ENCODE measurements at places on chromosomes 16 and 17. TPM values are rescaled to one million over a fixed set of nuclear protein-coding genes. Genes with fewer than 3 reads are reported as not detected.

Gene CCL7
- not detected for total RNA-seq

Gene NHERF1
- total RNA-seq, result 52.9 TPM

DNA sequence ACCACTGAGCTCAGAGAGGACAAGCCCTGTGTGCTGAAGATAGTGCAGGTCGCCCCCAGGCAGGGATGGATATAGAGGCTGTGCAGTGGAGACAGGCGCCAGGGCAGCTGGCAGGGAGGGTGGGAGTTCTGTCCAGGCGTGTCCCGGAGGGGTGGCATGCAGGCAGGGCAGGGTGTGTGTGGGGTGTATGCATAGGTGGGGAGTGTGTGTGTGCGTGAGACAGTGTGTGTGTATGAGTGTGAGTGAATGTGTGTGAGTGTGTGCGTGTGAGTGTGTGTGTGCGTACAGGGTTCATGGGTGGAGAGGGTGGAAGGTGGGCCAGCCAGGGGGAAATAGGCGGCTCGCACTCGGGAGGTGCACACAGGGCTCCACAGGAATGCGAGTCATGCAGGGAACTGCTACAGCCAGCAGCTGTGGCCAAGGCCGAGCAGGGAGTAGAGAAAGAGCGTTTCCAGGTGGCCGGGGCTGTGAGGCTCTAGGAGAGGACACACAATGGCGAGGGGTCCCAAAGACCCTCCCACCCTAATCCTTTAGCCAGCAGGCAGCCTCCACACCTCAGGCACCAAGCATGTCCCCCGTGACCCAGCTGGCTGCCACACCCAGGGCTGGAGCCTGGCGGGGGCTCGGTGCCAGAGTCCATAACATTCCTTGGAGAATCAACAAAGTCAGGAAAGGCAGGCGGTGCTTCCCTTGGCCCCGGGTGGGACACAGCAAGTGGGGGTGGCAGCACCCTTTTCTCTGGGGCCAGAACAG, 4.6 kb downstream of the PLCD3 start:
- no peak for DNase-seq

Gene CALB2
- total RNA-seq, result not detected

Gene MRPL38
- total RNA-seq, result 145 TPM

GRCh38 chr17:72119873-72120641, 763 bp upstream of the SOX9 start:
- no peak for DNase-seq

- no peak for DNase-seq
Observed at GRCh38 chr17:273981-274832, 78.4 kb downstream of the RPH3AL start.

Gene BRIP1
- 15.0 TPM for total RNA-seq

GRCh38 chr16:84136331-84137125, 8.4 kb downstream of the HSDL1 start:
- DNase-seq, result no peak

Gene B4GALNT2
- not detected for total RNA-seq

DNA sequence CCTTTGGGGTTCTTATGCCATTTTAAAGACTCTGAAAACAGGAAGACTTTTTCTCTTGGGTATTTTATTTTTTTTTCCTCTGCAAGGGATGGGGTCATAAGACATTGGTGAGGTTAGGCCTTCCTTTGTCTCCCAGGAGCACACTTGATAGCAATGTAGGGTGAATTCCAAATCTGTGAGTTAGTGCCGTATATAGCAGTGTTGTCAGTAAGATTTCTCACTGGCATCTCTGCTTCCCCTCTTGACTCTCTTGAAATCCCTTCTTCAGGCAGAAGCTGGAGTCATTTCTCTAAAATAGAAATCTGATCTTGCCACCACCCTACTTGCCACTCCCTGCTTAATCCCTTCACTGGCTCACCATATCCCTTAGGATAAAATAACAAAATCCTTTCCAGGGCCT, 529.7 kb downstream of the WWOX start:
- DNase-seq, result no peak

DNA sequence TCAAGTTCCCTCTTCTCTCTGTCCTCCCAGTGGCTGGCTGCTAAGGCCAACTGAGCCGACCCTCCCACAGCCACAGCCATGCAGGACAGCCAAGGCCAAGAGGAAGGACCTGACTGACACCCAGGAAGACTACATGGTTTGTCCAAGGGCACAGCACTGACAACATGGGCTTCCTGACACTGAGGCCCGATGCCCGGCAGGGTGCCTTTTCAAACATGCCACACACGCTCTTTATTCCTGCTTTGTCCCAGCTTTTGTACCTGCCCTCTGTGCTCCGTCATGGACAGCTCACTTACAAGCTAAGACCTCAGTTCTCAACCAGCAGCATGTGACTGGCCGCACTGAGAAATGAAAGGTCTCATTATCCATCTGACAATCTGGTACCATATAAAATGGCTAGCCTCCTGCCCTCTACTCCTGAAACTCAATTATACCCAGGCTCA, 45.8 kb downstream of the TEX2 start:
- DNase-seq, result no peak

DNA sequence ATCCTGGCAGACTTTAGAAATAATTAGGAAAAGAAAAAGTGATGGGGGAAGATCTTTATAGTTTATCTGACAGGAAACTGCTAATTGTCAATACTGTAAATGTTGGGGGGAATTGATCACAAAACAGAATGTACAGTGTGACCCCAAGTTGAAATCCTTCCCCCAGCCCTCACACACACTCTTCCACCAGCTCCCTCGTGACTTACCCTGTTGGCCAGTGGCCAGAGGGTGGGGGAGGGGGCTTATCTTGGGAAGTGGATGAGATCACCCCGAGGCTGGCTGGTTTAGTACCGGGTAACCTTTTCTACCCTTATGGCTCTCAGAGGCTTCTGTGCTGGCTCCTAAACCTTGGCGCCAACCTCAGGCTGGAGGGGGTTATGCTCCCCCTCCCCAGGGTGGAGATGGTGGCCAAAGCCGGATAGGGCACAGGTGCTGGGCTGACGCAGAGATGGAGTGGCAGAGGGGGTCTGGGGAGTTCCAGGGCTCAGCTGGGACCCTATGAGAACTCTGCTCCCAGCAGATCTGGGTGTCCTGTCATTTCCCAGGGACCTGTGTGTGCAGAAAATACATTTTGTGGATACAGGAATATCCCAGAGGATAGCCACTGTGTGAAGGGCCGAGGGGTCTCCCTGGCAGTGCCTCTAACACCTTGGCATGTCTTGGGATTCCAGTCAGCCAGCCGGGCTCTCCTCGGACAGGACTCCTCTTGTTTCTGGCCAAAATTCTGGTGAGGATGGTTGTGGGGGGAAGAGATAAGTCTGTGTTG, 18.6 kb downstream of the CDH16 start:
- DNase-seq, result no peak

Gene CAPNS2
- not detected for total RNA-seq

DNA sequence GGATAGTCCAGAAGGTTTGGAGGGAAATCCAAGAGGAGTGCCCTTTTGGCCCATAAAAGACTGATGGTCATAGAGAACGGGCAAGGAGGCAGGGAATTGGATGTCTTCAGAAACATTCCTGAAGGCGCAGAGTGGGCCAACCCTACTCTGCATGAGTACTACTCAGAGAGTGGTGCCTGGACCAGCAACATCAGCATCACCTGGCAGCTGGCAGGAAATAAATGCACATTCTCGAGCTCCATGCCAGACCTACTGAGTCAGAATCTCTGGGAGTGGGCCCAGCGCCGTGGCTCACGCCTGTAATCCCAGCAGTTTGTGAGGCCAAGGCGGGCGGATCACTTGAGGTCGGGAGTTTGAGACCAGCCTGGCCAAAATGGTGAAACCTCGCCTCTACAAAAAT, 27.1 kb upstream of the SLC39A11 start:
- no peak for DNase-seq

- DNase-seq, result no peak
Observed at GRCh38 chr16:11391576-11391975, 46.3 kb downstream of the RMI2 start.

Gene ZFP3
- total RNA-seq, result 1.6 TPM

GRCh38 chr16:30096862-30097563, 1.0 kb upstream of the YPEL3 start:
- DNase-seq, result no peak

- no peak for DNase-seq
Observed at GRCh38 chr16:72785171-72785570, 262.8 kb downstream of the ZFHX3 start.

GRCh38 chr17:14304773-14305517, 4.1 kb downstream of the HS3ST3B1 start:
- DNase-seq, result no peak

DNA sequence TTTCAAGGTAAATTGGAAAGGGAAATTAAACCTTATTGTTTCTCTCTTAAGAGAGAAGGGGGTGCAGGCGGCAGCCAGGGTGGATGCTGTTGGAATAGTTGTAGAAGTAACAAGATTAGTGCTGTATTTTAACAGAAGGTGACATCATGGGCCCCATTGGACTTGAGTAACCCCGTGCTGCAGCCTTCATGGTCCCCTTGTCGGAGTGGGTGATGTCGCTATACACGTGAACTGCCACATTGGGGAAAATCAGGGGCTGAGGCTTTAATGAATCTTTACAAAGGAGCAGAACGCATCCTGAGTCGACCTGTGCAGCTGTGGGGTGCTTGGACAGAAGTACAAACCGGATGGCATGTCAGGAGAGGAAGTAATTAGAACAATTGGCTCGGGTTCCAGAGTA, 3.2 kb downstream of the SNX11 start:
- DNase-seq, result no peak

GRCh38 chr16:88353232-88353631, 29.5 kb upstream of the ZNF469 start:
- no peak for DNase-seq

- DNase-seq, result no peak
Observed at GRCh38 chr17:48074322-48075081, 26.3 kb downstream of the NFE2L1 start.

Gene ENKD1
- 7.2 TPM for total RNA-seq

- DNase-seq, result no peak
Observed at GRCh38 chr17:55426851-55427586, 5.4 kb upstream of the MMD start.

DNA sequence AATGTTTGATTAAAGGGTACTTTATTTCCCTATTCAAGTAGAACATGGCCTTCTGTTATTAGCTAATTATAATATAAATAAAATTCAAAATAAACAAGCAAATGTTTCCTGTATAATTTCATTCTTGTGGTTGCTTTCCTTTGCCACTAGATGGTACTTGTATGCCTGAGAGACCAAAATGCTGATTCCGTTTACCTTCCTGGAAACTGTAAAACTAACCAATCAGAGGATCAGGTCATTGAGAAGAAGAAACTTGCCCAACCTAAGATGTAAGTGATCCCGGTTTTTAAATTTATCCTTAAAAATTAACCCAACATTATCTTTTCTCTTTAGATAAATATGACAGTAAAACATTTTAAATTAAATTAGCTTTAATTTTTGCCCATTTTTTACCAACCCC, 8.1 kb upstream of the ABCA5 start:
- no peak for DNase-seq
